ENCODE measurements at places on chromosomes 1 and 21.

DNA sequence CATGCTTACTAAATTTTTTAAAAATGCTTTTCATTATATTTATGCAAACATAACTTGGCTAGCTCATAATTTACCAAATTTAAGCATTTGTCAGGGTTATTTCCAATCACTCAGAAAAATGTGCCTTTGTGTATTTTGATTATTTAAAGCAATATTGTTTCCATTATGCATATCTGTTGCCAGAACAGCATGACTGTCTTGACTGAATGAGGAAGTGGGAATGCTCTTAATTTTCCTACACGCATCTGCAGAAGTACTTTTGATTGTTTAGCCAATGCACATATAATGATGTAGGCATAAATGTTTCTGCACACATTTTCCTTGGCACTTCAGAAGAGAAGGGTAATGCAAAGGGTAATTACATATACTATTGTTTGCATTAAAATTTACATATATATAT lies 92.5 kb upstream of the ADGRL2 start:
- DNase-seq, result no peak

DNA sequence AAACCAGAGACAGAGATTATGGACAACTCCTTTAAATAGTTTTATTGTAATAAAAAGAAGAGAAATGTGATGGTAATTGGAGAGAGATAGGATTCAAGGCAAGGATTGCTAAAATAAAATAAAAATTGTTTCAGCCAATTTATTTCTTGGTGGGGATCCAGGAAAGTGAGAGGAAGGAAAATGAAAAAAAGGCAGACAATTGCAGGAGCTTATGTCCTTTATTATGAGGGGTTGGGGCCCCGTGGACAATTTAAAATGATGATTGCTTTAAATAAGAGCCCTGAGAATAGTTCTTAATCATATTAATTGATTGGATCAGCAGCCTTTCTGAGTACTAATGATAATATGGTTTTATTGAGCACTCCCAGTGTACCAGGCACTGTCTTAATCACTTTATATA lies 40.2 kb downstream of the RGS2 start:
- DNase-seq, result no peak

DNA sequence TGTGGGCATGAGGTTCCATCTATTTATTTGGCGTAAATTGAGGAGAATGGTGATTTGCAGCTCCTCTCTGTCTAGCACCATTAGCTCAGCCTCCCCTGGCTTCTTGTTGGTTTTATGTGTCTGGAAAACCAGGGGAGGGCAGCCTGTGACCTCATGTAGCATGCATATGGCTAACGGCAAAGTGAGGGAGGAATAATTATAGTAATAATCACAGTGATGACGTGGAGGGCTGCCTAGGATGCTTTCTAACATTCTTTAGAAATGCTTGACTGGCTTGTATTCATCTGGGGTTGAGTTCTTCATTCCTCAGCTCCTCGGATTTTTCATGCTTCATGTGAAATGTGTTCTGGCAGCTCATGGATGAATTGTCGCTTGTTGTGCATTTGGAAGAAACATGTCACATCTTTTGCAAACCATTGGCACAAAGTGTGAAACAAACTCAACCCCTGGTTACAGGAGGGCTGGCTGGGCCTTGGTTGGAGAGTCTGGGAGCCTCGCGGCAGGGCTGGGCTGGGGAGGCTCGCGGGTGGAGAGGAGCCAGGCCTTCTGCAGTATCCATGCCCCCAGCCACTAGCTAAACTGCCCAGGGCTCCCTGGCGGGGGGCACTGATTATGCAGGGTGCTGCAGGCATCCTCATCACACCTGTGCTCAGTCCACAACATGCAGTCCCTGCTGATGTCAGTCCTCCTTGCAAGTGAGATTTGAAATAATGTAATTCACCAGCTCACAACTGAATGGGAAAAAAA lies 149.6 kb downstream of the DISC1 start:
- DNase-seq, result peak; percentile 85

GRCh38 chr1:65250826-65251225 lies 58.5 kb upstream of the DNAJC6 start:
- DNase-seq, result no peak

- DNase-seq, result no peak
Observed at GRCh38 chr1:62823556-62823955, 39.6 kb downstream of the ATG4C start.

GRCh38 chr21:38988509-38989378 lies 183.0 kb downstream of the ETS2 start:
- DNase-seq, result no peak

GRCh38 chr1:81594206-81594605 lies 206.5 kb upstream of the ADGRL2 start:
- no peak for DNase-seq

DNA sequence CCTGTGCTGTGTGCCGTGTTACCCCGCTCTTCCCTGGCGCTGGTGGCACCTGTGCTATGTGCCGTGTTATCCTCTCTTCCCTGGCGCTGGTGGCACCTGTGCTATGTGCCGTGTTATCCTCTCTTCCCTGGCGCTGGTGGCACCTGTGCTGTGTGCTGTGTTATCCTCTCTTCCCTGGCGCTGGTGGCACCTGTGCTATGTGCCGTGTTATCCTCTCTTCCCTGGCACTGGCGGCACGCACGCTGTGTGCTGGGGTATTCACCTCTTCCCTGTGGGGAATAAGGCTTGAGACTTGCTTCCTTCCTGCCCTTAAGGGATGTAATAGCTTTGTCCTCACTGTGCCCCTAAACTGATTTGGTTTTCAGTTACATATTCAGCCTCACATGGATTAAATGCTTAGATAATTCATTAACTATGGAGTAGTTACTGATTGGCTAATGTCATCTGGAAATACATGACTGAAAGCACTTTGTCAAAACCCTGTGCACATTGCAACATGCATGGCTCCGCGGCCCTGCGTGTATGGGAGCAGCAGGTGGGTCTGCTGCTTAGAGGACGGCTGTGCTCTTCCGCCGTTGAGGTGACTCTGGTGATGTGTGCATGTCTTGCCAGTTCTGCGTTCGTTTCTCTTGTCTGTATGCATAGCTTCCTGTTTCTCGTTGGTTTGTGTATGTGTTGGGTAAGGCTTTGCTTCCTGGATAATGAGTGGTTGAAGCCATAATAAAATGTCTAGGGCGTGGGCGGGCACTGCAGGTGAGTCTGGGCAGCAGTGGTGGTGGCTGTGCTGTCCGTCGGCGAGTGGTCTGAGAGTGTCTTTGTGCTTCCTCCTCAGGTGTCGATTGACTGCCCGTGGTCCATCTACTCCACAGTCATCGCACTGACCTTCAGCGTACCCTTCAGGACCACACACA lies 17.9 kb upstream of the PWP2 start:
- no peak for DNase-seq

DNA sequence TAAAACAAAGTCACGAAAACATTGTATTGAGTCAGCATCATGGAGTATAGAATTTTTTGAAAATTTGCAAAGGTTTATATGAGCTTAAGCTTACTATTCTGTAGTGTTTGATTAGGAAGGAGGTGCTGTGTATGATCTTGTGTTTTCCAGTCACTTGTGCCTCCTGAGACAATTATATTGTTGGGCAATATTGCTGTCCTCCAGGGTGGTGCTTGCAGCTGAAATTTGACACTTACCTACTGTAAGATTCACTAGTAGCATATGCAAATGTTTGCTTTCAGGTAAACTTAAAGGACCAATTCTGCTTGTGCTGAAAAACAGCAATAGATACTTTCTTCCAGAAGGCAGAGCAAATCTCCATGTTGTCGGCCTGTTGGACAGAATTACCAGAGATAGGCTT lies 268.0 kb downstream of the TGFB2 start:
- no peak for DNase-seq

DNA sequence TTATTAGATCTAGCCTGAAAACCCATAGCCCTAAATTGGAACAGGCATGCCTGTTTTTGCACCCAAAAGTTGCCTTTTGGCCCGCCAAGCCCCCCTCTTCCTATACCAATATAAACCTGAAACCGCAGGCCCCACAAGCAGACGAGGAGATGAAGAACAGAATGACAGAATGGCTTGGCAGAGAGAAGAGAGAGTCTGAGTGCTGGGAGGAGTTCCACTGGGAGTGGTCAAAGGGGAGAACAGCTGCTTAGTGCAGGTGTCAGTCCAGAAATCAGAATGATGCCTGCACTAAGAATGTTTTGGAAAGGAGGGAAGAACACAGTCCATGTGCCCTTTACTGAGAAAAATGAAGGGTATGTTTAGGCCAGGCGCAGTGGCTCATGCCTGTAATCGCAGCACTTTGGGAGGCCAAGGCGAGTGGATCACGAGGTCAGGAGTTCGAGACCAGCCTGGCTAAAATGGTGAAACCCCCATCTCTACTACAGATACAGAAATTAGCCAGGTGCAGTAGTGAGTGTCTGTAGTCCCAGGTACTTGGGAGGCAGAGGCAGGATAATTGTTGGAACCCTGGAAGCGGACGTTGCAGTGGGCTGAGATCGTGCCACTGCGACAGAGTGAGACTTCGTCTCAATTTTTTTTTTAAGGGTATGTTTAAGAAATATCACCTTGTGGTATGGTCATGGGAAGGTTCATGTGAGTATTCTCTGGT lies 9.4 kb downstream of the DYRK1A start:
- DNase-seq, result no peak

DNA sequence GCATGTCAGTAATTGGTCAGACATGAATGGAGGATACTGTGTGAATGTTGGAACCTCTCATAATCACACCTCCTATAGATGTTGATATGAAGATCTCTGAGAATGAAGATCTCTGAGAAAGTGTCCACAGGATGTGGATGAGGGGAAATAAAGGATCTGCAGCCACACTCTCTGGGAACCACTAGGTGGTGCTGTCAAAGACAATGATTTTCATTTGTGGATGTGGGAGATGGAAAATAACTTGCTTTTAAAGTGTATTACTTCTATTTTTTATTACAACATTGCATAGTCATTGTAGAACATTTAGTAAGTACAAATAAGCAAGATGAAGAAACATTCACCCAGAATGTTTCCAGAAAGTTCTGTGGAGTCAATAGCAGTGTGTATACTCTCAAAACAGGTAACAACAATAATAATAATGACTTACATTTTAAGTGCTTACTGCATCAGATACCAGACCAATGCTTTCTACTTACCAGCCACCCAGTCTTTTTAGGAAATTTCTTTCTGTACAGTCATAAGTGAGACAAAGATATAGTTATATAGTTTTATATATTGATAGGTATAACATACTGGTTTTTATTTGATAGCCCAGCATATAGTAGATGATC lies 128.2 kb downstream of the ATG4C start:
- DNase-seq, result peak; percentile 5

- peak; percentile 37 for DNase-seq
Observed at GRCh38 chr1:113871597-113872113, at the start of gene PTPN22. Gene PTPN22, minus strand, starts transcription at chr1:113871712.

GRCh38 chr1:180252638-180253536 lies 22.8 kb downstream of the LHX4 start:
- DNase-seq, result peak; percentile 20

GRCh38 chr1:43990271-43991199 lies 864 bp upstream of the CCDC24 start:
- DNase-seq, result no peak

- no peak for DNase-seq
Observed at GRCh38 chr1:72097851-72098570, 184.3 kb downstream of the NEGR1 start.

GRCh38 chr1:28855469-28855951 lies 43.5 kb downstream of the OPRD1 start:
- no peak for DNase-seq

DNA sequence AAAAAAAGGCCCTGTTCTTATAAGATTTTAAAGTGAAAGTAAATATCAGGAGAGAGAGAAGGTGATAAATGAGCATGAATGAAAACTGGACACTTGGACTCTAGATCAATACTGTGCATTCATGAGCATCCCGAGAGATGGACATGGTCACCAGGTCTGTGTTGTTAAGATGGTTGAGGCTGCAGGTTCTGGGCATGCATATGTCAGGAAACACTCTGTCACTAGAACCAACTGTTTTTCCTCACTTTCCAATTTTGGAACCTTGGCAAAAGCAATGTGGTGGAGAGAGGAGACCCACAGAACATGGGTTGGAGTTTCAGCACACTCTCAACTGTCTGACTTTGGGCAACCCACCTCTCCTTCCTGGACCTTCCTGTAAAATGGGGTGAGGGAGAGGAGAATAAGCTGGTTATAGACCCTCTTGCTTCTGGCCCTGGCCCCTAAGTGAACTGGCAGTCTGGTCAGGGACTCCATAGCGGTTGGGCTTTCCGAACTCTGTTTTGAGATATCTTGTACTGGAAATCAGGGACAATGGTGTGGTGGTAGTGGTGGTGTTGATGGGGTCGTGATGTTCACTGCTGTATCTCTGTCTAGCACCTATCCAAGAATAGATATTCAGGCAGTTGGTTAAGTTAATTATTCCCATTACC lies 4.2 kb downstream of the MAN1C1 start:
- DNase-seq, result no peak

DNA sequence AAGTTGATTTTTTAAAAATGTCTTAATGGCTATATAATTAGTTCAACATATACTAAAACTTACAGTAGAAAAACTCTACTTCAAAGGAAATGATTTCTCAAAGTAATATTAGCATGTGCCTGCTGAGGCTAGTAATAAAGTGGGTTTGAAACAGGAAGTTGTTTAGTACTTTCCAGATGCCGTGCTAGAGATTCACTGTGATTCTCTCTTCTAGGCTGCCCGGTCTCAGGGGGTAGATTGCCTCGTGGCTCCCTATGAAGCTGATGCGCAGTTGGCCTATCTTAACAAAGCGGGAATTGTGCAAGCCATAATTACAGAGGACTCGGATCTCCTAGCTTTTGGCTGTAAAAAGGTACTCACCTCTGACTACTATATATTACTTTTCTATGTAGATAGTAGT lies 9.1 kb downstream of the EXO1 start:
- peak; percentile 20 for DNase-seq

DNA sequence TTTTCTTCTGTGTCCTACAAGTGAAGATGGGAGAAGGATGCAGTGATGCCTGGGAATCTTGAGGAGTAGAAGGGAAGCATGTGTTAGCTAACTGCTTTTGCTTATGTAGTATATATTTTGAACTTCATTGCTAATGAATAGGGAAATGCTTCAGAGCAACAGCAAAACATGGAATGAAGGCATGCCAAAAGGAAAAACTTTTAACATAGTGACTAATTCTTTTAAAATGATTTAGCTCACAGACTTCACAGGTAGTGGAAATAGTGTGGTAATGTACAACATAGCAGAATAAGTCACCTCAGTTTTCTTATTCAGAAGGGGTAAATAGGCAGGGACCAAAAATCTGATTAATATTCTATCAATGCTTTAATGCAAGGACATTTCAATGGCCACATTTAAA lies 95.5 kb downstream of the LYPLAL1 start:
- no peak for DNase-seq

- no peak for DNase-seq
Observed at GRCh38 chr1:186792870-186793581, 35.7 kb upstream of the PLA2G4A start.

Measured in fibroblast of skin of left quadriceps (primary cell).